ENCODE measurements at places on chromosomes 16 and 17. TPM values are rescaled to one million over a fixed set of nuclear protein-coding genes. Genes with fewer than 3 reads are reported as not detected.

GRCh38 chr17:39598630-39599003, 9.1 kb downstream of the NEUROD2 start:
- DNase-seq, result no peak

DNA sequence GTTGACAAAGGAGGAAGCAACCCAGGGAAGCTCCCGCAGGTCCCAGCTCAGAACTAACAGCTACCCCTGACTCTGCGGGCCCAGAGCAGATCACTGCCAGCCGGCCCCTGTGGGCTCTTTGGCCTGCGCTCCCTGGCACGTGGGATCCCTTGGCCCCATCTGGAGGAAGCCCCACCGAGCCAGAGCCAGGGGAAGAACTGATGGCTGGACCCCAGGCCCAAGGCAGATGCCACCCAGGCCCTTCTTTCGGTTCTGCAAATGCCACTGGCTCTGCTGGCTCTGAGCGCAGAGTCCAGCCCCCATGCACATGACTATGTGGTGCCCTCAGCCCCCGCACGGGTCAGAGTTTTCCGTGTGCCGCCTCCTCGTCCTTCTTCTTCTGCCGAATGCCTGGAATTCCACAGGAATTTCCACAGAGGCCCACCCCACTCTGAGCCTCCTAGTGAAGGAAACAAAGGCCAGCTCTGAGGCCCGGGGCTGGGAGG, 35.8 kb upstream of the SNN start:
- no peak for DNase-seq

The KRT28 gene
- total RNA-seq, result not detected

GRCh38 chr16:30846649-30847402, 47.1 kb downstream of the BCL7C start:
- no peak for DNase-seq

The FLOT2 gene
- total RNA-seq, result 115 TPM
